Right ventricle myocardium inferior (tissue), 1 donor: ENCODE measurements at places on chromosomes 13 and 19. TPM values are rescaled to one million over a fixed set of nuclear protein-coding genes. Genes with fewer than 3 reads are reported as not detected.

DNA sequence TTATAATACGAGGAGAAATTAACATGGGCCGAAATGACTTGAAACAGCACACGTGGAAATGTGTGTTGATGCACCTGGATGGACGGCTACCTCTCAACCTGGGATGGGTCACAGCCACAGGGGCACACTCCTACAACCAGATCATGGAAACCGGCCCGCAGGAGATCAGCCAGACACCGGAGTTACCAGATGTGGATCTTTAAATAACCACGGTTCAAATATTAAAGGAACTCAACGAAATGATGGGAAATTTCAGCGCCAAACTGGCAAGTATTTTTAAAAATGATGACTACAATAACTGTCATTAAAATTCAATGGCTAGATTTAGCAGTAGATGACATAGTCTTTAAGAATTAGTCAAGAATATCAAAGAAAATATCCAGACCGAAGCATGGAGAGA lies 166.9 kb upstream of the GPR12 start:
- DNase-seq: no peak

- no peak for DNase-seq
These were observed 70.9 kb upstream of the MYO16 start for GRCh38 chr13:108558489-108558888.

GRCh38 chr13:43325636-43326035 lies 302.2 kb downstream of the DNAJC15 start:
- no peak for DNase-seq

- DNase-seq: no peak
These were observed 77.3 kb upstream of the GPR183 start for GRCh38 chr13:99384468-99384867.

DNA sequence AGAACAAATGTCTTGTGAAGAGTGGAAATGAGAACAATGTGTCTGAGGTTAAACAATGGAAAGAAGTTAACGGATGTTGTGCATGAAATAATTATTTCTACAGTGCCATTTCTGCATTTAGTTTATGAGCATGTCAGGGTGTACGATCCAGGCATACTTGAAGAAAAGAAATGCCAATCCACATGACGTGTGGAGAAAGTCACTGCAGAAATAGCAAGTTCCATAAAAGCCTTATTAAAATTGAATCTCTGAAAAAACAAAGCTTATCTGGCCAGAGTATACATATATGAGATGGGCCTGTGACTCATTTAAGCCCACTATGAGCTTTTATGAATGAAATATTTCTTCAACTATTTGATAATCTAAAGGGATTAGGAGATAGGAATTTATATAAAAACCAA lies 426.1 kb downstream of the EFNB2 start:
- DNase-seq: no peak

DNA sequence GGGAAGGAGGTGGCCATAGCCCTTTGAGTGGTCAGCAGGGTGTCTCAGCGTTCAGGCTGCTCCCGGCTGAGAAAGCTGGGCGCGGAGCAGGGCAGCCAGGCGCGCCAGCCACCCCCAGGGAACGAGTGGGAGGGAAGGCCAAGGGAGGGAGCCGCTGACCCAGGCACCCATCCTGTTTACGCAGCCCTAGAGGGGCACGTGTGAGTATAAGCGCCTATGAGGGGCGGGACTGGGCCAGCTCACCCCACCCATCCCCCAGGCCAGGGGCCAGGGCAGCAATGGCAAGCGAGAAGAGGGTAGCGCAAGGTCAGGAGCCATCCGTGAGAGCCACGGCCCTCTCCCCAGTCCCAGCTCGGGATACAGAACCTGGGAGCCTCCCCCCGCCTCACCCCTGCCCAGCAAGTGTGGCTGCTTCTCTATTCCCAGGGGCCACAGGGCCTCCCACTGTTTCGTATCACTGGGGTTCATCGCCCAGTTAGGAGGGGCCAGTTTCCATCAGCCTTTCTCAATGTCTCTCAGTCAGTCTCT lies 897 bp upstream of the DMKN start:
- DNase-seq: no peak

DNA sequence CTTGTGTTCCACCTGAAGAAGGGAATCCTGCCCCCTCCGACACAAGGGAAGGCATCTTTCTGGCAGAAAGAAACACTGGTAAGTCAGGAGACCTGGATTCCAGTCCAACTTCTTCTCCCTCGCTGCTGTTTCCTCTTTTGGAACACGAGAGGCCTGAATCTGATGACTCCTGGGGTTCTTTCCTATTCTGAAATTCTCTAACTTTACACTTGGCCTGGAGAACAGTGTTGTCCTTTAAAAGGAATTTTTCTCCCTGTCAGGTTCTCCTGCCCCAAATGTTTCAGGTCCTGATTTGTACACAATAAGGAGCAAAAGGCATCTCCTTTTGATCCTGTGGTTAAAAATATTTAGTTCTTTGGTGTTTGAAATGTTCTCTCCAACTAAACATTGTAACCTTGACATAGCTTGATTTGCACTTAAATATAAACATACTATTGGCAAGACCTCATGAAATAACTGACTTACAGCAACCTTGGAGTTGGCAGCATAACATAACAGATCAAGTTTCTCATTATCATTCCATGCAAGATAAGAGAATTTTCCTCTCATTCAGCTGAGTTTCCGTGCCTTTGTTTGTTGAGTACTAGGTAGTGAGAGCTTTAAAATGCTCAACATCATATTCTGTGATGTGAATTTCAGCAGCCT lies 244.8 kb downstream of the COG6 start:
- no peak for DNase-seq

- DNase-seq: no peak
These were observed 2.8 kb downstream of the NECTIN2 start for GRCh38 chr19:44848812-44849447.

DNA sequence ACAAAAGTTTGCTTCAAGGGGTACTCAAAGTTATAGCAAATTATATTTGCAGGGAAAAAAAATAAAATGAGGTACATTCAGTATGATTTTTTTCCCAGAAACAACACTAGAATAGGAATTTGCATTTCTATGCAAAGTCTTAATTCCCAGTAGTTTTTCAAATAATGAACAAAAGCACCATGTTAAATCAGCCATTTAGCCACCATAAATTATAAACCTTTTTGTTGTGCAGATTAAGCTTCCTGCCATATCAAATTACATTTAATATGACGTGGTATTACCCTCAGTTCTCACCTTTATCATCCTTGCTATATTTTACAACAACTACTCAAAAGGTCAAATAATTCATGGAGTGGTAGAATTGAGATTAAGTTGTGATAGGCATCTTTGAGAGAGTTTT lies 136.6 kb upstream of the FRY start:
- DNase-seq: no peak

- DNase-seq: no peak
These were observed 1.4 kb upstream of the RBM26 start for GRCh38 chr13:79407349-79407979.

The GRIN3B gene
- 0.35 TPM for total RNA-seq

DNA sequence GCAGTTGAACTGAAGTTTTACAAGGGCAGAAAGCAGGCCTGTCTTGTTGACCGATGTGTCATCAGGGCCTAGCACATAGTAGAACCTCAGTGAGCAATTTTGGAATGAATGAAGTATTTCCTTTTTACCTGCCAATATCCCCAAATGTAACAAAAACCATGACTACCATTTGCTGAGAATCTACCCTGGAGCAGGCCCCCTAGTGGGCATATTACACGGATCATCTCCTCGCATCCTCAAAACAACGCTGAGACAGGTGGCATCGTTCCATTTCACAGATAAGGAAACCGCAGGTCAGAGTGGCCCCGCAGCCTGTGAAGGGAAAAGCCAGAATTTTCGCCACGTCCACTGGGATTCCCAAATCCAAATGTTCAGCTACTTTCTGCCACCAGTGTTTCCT lies 77.9 kb downstream of the CACNA1A start:
- DNase-seq: no peak

DNA sequence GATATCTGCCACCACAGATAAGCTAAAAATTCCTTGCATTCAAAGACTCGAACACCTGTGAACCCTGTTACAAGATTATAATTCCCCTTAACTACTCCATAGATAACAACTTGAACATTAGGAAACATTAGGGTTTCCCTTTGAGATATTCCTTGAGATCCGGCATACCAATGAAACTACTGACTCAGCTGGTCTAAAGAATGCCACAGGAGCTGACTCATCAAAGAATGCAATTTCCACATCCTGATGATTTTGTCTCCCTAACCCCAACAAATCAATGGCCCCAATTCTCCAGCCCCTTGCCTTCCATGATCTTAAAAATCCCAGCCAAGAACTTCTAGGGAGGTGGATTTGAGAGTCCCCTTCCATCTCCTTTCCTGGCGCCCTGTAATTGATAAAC lies 35.6 kb upstream of the ZNF599 start:
- DNase-seq: no peak

The TMEM145 gene
- 0.16 TPM for total RNA-seq

DNA sequence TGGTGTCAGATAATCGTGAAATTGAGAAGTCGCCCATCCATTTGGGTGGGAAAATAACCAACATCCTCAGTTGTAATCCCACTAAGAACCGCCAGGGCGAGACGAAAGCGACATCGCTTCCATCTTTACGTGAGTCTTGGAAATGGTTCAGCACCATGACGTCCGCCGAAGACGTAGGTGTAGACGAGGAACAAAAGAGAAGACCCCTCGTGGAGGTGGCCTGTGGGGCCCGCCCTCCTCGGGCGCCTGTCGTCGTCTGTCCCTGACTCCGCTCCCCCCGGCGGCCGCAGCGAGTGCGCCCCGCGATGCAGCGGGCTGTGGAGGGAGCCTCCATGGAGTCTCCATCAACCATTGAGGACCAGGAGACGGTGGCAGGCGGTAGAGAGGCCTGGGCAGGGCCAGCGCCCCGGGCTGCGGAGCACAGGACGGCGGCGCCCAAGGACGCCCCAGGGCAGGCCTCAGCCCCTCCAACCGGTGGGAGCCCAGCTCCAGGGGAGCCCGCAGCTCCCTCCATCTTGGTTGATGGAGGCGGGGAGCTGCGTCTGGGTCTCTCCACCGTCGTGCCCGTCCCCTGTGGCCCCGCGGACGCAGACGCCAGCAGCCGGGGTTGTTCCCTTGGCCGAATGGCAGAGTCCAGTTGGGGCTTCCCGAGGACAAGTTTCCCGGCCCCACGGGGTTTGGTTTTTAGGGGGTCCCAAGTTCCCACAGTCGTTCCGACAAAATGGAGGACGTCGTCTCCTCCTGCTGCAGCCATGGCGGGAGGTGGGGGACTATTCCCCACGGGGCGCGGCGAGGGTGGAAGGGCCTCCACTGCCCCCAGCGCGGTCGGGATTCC lies 990 bp upstream of the ZMYM2 start:
- peak; percentile 88 for DNase-seq

The REXO1 gene
- 17.8 TPM for total RNA-seq

DNA sequence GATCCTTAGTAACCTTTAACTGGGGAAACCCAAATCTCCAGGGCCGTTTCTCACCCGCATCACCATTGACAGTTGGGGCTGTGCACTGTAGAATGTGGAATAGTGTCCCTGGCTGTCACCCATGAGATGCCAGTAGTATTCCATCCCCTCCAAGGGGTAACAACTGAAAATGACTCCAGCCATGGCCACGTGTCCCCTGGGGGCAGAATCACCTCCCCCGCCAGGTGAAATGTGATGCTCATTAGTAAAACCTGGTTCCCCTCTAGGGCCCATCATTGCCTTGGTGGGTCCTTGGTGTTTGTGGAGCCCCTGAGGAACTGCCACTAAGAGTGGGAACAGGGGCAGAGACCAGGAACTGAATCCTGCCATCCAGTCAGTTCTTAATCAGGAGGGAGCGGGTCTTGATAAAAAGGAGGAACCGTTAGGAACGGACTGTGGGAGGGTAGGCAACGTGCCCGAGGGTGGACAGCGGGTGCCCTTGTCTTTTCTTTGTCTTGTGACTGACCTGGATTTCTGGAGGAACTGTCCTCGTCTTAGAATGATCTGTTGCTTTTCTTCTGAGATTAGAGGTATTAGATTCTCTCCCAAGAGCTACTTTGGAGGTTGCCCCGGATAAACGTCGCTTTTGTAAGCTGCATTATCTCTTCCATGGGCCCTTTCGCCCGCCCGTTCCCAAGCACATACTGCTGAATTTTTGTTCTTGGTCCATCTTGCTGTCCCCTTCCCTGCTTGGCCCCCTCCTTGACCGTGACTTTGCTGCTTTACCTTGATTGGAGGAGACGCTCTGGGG lies 3.5 kb downstream of the MYO9B start:
- DNase-seq: no peak

- DNase-seq: no peak
These were observed 211.0 kb downstream of the SLC7A1 start for GRCh38 chr13:29384466-29384865.

- peak; percentile 73 for DNase-seq
These were observed 4.0 kb upstream of the NKPD1 start for GRCh38 chr19:45164577-45165335.

GRCh38 chr19:6103217-6103644 lies 7.1 kb downstream of the RFX2 start:
- DNase-seq: peak; percentile 75

- no peak for DNase-seq
These were observed 84.4 kb downstream of the ESD start for GRCh38 chr13:46712524-46712923.

- DNase-seq: no peak
These were observed 23.6 kb upstream of the POU2F2 start for GRCh38 chr19:42155796-42156195.

- peak; percentile 81 for DNase-seq
These were observed 4.7 kb downstream of the EPS8L1 start for GRCh38 chr19:55080121-55080967.

The PLPPR3 gene
- not detected for total RNA-seq

DNA sequence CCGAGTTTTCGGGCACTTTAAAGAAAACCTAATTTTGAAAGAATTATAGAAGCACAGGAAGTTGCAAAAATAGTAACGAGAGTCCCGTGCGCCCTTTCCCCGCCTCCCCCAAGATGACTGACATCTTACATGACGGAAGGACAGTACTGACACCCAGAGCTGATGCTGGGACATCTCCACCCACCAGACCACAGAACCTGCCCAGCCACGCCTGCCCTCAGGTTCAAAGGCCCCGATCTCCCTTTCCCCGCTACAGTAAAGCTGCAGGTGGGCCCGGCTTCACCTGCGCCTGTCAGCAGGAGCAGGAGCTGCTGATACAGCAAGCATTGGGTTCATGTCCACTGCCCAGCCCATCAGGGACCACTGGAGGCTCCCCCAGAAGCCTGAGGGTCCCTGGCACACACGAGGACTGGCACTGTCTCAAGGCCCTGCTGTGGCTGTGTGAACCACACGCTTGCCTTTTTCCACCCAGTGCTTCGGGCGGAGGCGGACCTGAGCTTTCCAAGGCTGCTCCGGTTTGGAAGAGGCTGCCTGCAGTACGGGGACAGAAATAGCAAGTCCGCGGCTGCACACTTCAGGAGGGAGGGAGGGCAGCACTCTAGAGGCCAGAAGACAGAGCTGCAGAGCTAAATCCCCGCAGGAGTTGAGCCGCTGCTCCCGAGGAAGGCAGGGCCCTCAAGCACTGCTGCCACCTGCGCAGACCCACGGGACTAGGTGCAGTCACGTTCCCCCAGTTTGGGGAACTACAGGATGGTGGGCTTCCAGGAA lies 8.7 kb downstream of the MAP2K2 start:
- no peak for DNase-seq

GRCh38 chr13:112442483-112443090 lies 66.4 kb downstream of the SPACA7 start:
- DNase-seq: no peak

DNA sequence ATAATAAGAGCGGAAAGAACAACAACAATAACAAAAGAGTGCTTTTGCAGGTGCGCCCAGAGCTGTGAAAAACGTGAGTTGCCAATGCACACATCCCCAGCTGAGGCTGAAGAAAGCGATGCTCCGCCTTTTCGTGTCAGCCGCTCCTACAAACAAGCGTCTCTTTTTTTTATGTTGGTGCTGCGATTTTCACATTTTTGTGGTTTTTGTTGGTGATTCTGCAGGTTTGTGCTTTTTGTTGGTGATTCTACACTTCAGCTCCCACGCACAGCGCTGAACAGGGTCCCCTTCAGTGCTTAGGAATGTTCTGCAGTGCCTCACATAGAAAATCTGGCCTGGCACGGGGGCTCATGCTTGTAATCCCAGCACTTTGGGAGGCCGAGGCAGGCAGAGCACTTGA lies 7.3 kb upstream of the SBK3 start:
- no peak for DNase-seq
